Stimulated activated CD8-positive, alpha-beta memory T cell treated with anti-CD3 and anti-CD28 coated beads, Interleukin-15, amount 100 ng/mL, for 4 hours (primary cell): ENCODE measurements at places on chromosomes 3 and 15.

DNA sequence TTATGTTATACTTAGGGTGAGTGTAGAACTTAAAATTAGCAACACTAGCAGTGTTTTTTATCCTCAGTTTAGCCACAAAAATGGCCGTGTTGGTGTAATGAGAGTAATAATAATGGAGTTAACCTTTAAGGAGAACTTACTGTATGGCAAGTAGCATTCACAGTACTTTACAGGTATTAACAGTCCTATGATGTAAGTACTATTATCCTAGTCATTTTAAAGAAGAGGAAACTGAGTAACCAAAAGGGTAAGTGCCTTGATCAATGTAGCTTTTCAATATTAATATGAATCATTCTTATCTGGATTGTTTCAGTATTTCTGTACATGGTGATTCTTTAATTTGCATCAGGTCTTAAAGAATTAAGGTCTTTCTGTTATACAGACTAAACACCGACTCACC is 170.3 kb downstream of the CD47 start:
- DNase-seq: no peak

DNA sequence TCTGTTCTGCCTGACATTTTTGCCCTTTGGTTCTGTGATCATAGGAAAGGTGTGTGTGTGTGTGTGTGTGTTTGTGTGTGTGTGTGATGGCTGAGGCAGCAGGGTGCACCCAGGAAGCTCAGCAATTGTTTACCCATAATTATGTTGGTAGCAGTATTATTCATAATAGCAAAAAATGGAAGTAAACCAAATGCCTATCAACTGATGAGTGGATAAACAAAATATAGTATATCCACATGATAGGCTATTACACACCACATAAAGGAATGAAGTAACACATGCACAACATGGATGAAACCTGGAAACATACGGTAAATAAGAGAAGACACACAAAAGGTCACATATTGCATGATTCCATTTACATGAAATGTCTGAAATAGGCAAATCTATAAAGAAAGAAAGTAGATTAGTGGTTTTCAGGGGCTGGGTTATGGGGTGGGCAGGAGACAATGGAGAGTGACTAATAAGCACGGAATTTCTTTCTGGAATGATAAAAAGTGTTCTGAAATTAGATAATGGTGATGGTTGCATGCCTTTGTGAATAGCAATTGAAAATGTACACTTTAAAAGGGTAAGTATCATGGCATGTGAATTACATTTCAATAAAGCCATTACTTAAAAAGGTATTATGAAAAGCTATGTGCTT is 167.2 kb downstream of the POLR2M start:
- no peak for DNase-seq

GRCh38 chr3:177263615-177264368 is 66.5 kb upstream of the TBL1XR1 start:
- DNase-seq: no peak

DNA sequence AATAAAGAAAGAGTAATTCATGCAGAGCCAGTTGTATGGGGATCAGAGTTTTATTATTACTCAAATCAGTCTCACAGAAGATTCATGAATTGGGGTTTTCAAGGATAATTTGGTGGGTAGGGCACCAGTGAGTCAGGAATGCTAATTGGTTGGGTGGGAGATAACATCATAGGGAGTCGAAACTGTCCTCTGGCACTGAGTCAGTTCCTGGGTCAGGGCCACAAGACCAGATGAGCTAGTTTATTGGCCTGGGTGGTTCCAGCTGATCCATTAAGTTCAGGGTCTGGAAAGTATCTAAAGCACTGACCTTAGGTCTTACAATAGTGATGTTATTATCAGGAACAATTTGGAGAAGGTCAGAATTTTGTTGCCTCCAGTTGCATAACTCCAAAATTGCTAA is 998.6 kb upstream of the EPHA6 start:
- DNase-seq: no peak

GRCh38 chr3:149077628-149078027 is 8.7 kb downstream of the HLTF start:
- no peak for DNase-seq

DNA sequence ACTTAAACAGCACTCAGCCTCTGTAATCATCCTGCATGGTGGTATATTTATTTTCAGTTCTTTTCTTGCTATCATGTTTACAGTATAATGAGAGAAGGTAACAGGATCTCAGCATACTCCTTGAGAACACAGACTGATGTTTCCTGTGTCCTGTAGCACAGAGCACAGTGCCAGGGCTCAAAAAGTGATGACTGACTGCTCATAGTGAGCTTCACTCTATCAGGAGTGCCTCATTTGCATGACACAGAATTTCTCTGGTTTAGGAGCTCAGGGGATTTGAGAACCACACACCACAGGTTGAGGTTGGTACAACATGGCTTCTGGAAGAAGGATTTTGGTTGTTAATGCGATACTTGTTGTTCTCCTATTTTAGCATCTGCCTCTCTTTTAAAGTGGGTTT is 68.5 kb upstream of the SLC2A2 start:
- no peak for DNase-seq

DNA sequence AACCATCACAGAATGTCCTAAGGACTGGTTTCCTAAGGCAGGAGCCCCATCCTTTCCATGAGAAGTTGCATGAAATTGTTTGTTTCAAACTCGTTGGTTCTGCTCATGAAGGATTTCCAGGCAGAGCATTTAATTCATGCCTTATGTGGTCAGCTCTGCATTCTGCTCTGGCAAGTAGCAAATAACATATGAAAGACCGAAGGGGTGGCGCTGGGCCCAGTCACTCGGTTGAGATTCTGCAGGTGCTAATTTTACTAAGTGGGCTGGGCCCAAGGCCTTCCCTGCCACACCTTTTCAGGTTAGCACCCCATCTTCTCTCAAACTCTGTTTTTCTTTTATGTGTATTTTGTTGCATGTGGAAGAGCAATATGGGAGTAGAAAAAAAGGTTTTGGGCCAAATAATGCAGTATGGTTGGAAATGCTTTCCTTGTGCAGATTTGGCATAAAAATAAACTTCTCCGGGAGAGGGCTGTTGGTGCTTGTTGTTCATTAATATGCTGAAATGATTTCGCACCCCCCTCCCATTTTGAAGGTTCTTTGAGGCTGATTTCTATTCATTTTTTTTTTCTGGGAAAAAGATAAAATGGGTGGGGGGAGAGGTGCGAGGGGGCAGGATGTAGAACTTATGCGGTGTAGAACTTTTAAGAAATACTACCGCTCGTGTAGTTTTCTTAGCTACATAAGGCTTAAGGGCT is 182.9 kb upstream of the FEZF2 start:
- no peak for DNase-seq

- no peak for DNase-seq
Observed at GRCh38 chr15:79083154-79083553, 7.4 kb downstream of the RASGRF1 start.

DNA sequence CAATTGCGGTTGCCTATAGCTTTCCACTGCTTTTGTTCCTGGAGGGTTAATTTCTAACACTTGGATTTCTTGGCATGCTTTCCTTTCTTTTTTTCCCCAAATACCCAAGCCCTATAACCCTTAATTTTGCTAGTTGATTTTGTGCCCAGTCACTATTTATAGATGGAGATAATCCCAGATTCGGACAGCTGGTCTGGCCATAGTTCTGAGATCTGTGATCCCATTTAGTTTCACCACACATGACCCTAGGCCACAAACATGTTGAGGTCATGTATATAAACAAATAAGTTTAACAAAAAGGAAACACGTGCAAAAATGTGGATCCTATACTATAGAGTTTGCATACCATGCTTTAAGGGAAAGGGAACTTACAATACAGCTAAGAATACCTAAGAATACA is 111.4 kb downstream of the ZMAT3 start:
- no peak for DNase-seq

GRCh38 chr15:20356444-20356910 is 185.1 kb downstream of the GOLGA6L6 start:
- no peak for DNase-seq

DNA sequence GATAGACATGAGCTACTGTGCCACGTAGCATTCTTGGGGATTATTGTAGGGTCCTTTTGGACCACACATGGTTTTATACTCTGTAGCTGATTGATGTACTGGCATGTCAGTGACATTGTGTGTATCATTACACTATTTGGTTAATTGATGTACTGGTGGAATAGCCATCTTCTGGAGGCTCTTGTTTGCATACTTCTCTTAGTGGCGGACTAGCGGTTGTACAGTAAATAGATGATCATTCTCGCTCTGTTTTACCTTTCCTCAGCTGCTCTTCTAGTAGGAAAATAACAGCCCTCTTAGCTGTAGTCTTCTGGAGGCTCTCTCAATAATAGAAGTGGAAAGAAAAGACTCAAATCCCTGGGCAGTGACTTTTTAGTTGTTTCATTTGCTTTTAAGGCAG is 24.8 kb downstream of the IGF1R start:
- DNase-seq: no peak

GRCh38 chr3:36695769-36696137 is 68.6 kb downstream of the DCLK3 start:
- no peak for DNase-seq

DNA sequence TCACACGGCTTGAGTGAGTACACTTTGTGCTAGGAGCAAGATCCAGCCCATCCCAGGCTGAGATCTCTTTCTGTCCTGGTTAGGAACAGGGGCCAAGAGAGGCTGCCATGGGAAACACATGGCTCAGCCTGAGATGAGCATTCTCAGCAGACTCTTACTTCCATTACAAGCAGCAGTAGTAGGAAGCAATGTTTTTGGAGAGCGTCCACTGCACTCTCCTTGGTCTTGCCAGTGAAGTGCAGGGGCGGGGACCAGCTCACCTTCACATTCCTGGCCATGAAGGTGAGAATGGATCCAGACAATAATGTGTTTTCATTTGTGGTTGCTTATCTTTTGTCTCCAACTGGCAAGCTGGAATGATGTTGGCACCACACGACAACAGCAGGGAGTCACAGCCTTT is 24.7 kb downstream of the ZNF80 start:
- no peak for DNase-seq

DNA sequence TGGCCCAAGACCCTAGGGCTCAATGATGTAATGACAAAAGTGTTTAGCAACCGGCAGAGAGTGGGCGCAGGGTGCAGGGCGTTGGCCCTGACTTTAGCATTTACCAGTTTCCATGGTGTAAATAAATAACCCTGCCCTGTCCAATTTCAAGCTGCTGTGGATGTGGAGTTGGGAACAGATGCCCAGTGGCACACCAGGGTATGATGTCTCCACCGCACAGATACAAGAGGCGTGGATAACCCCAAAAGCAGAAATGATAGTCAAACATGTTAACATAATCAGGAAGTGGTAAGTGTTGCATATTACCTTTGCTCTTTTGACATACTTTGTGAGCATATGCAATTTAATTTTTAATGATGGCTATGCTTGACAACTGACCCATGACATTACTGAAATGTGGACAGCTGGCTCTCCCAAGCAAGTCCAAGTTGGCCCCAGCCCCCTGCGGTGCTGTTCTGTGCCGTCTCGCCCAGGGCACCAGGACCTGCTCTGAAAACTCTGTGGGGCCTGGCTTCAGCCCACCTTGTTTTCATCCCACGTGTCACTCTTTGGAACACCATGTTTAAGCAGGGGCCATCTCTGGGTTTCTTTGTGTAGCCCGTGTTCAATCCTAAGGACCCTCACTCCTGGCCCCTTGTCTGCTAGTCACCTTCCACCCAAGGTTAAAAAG is 10.8 kb upstream of the ANPEP start:
- no peak for DNase-seq

DNA sequence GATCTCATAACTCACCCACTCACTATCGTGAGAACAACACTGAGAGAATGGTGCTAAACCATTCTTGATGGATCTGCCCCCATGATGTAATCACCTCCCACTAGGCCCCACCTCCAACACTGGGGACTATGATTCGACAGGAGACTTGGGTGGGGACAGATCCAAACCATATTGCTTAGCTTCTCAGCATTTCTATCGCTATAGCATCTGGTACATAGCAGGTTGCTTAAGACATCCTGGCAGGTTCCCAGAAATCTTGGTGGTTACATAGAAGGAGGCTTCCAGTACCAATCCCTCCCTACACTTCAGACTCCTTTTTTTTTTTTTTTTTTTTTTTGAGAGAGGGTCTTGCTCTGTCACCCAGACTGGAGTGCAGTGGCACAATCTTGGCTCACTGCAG is 487.8 kb downstream of the EDEM1 start:
- no peak for DNase-seq

- no peak for DNase-seq
Observed at GRCh38 chr3:16379838-16380237, 114.8 kb downstream of the OXNAD1 start.

DNA sequence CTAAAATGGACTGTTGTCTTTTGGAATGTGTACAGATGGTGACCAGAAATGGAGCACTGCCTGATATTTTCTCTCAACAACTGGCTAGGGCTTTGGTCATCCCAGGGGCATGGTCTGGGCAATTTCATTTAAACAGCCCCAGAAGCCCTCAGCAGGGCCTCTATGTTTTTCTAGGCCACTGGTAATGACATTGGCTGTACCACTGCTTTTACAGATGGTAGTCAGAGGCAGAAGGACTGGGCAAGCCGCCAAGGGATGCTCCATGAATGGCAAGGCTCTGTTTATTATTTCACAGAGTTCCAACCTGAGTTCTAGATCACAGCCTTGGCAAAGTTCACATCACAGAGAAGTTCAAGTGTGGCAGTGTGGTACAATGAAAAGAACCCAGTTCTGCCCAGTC is 37.0 kb upstream of the LMCD1 start:
- DNase-seq: no peak

DNA sequence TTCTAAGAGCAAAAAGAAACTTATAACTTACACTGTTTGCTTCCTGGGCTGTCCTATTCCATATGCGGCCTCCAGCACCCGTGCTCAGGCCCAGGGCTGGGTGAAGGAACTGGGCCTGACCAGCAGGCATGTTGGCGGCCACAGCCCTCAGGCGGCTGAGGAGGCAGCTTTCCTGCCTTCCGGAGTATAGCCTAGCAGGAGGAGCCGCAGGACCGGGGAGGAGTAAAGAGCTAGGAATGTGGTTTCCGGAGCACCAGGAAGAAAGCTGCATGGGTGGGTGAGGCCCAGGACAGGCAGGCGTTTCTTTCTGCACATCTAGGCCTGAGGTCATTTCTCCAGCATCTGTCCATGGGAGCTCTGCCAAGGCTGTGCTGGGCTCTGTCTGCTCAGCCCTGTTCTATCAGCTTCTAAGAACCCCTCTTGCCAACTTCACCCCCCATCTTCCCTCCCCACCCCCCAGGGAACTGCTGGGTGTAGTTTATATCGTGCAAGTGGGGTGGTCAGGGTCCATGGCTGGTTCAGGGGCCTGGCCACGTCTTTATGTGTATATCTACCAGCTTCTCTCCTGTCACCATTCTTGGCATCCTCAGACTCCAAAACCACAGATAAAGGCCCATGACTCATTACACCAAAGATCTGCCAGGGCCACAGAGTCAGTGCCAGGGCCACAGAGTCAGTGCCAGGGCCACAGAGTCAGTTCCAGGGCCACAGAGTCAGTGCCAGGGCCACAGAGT is 7.8 kb upstream of the KIF7 start:
- no peak for DNase-seq

- no peak for DNase-seq
Observed at GRCh38 chr3:151946606-151947005, 73.2 kb downstream of the SUCNR1 start.
